ENCODE measurements at places on chromosomes 11 and 22.

- DNase-seq: no peak
Observed at GRCh38 chr11:112922606-112923005, 38.6 kb upstream of the NCAM1 start.

DNA sequence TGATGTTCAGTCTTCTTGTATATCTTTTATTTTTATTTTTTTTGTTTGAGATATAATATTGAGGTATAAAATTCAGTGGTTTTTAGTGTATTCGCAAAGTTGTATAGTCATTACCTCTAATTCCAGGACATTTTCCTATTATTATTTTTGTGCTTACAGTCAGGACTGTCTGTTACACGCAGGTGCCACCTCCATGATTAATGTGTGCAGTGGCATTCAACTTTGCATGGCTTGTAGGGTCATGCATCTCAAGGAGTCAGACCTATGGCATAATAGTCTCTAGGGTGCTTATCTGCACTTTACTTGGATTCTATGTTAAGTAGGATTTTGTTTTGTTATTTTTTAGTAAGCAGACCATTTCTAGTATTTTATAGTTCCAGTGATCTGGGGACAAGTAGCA lies 1.0 kb downstream of the CTR9 start:
- DNase-seq: no peak

GRCh38 chr11:17581036-17581731 lies 34.1 kb downstream of the OTOG start:
- no peak for DNase-seq

- DNase-seq: no peak
Observed at GRCh38 chr11:74683279-74683871, 47.9 kb downstream of the CHRDL2 start.

DNA sequence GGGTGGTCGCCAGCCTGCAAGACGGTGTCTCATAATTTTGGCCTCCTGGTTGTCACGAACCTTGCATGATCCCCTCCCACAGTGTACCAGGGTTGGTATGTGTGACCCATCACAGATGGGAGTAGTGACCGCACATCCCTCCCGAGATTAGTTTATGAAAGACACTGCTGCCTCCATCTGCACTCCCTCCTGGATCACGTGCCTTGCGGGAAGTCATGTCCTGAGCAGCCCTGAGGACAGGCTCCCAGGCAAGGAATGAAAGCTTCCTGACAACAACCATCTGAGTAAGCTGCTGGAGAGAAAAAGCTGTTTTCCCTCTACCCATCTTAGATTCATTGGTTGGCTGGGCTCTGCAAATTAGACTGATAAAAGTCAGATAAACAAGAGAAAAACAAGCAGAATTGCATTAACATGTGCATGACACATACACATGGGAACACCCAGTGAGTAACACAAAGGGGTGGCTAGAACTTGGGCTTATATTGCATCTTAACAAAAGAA lies 14.4 kb upstream of the PAMR1 start:
- no peak for DNase-seq

DNA sequence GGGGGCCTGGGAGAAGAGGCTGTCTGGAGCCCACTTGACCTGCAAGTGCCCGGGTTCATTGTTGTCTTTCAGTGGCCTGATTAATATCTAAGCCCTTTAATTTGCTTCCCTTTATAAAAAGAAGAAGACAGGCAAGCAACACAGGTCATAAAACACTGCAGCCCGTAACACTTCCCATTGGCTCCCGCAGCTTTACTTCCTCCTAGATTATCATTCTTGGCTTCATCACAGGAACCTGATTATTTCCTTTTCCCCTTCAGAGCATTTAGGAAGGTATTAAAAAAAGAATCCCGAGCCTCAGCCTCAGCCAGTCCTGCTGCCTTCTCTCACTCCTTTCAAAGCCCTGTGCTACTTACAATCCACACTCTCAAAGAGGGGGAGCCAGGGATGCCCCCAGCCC lies 183.2 kb downstream of the GRIK4 start:
- no peak for DNase-seq

DNA sequence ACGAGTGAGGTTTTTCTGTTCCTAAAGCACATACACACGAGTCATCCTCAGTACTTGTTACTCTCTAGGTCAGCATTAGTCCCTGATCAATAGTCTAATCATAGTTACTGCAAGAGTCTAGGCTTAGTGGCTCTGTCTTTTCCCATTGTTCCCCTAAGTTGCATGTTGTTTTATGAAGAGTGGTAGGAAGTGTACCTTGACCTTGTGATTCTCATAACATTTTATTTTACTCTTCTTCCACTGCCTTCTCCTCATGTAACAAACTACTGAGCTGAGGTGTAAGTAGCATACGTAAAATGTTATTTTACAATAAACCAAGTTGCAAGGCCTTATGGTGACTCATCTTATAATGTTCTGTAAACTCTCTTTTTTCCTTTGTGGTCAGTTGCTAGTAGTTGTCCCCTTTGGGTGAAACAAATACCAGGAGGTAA lies 15.0 kb downstream of the METTL15 start:
- no peak for DNase-seq

- no peak for DNase-seq
Observed at GRCh38 chr11:31757260-31757835, 53.8 kb downstream of the PAX6 start.

DNA sequence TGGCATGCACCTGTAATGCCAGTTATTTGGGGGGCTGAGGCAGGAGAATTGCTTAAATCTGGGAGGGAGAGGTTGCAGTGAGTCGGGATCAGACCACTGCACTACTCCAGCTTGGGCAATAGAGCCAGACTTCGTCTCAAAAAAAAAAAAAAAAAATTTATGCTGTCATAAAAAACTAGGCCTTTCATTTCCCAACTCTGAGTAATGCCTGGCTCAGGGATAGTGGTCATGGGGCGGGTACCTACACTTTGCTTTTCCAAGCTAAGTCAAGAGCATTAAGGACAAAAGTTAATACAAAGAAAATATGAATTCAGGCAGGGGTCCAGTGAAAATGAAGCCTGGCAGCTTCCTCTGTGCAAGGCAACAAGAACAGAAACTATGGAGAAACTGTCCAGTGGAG lies 16.3 kb downstream of the CPSF7 start:
- DNase-seq: peak; percentile 21
